ENCODE measurements at places on chromosomes 4 and X.
A peak's percentile ranks its signal among the peaks of the same experiment; 100 is the strongest.

- peak; percentile 25 for DNase-seq
Measured at GRCh38 chr4:8688041-8688907, 95.7 kb downstream of the CPZ start.

DNA sequence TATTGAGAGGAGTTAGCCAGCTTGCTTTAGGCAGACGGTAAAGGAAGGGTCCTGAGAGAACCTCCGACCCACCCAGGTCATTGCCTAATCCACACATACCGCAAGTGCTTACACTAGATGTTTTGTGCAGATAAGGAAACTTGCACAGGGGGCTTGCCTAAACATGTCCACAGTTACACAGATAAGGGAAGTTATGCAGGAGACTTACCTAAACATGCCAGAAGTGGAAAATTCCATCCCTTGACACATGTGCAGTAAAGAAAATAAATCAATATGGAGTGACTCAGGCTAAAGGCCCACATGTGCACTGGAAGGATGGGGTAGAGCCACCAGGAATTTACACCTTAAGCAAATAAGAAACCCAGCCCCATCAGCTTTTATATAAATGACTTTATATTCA, 232.8 kb upstream of the HDX start:
- no peak for DNase-seq

DNA sequence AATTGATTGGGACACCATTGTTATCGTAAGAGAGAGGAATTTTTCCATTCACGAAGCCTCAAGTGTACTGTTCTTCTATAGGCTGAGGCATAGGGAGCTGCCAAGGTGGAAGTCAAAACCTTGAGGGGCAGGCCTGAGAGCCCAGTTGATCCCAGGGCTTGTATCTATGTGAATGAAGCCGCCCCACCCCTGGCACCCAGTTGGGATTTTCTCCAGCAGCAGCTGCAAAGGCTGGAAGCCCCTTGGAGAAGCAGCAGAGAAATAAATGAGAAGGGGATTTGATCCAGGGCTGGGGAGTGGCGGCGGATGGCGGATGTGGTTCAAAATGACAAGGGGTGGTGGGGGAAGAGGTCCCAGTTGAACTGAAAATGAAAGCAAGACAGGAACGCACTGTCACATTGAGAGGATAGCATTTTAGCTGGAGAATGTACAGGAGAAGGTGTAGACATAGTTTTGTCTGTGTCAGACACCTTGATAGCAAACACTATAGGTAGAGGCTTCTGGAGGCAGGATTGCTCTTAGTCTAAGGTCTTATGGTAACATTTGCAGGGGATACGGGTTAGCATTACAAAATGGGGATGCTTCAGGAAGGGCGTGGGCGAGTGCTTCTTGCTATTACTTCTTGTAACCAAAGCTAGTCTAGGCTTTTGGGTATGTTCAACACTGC, 32.6 kb downstream of the DOCK11 start:
- DNase-seq = no peak

- no peak for DNase-seq
Measured at GRCh38 chr4:169795585-169795984, 37.8 kb upstream of the HPF1 start.

DNA sequence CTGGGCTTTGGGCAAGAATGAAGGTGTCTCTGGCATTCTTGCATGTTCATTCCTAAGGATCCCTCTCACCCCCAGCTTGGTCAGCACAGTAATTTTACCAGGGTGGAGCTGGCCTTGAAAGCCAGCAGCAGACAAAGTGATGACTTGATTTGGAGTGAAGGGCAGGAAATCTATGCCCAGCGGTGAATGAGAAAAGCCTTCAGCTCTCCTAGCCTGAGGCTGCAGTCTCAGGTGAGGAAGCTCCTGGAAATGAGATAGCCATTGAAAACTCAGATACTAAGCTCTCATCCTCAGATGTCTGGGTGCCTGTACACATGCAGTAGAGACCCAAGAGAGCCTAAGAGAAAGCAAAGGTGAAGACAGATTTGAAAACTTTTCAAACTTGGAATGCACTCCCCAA, 10.7 kb upstream of the UCHL1 start:
- no peak for DNase-seq

DNA sequence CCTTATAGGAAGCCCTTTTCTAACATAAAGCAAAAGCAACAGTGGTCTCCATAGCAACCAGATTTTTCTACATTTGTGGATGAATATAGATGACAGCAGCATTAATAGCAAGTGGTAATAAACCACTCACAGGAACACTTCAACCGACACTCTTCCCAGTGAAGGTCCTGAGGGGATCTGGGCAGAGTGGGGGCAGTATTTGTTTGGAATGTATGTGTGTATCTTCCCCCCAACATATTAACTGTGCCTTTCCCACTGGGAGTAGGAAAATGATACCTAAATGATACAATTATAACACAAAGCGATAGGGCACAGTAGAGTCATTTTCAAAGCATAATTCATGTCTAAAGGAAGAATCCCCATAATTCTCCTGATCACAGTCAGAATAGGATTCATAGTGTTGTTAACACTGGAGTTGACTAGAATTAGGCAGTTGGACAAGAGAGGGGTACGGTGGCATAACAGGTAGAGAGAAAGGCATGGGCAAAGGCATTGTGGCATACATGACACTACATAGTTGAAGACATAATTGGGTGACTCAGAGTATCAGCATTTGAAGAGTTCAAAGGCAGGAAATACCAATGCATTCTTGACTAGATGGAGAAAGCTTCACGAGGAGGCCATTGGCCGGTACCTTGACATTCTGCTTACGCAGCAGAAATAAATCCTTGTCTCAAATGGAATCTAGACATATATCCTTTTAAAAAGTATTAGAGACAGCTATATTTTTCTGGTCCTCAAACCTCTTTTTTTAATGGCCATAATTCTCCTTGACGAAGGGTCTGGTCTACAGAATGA, 15.2 kb downstream of the CAPN6 start:
- DNase-seq = no peak

- no peak for DNase-seq
Measured at GRCh38 chr4:15042529-15043167, 40.4 kb downstream of the CPEB2 start.

- DNase-seq = no peak
Measured at GRCh38 chr4:91127192-91127591, 1000.0 kb downstream of the CCSER1 start.

GRCh38 chr4:40157436-40157835, 39.4 kb upstream of the RHOH start:
- no peak for DNase-seq

GRCh38 chr4:176425035-176425434, 105.3 kb downstream of the SPCS3 start:
- no peak for DNase-seq

GRCh38 chrX:134554291-134554690, 94.3 kb downstream of the HPRT1 start:
- no peak for DNase-seq

GRCh38 chr4:70838204-70838603, 1.5 kb downstream of the GRSF1 start:
- no peak for DNase-seq

- DNase-seq = no peak
Measured at GRCh38 chr4:155009288-155009687, 199.1 kb upstream of the NPY2R start.

- no peak for DNase-seq
Measured at GRCh38 chr4:85952528-85952927, 407.3 kb downstream of the MAPK10 start.

DNA sequence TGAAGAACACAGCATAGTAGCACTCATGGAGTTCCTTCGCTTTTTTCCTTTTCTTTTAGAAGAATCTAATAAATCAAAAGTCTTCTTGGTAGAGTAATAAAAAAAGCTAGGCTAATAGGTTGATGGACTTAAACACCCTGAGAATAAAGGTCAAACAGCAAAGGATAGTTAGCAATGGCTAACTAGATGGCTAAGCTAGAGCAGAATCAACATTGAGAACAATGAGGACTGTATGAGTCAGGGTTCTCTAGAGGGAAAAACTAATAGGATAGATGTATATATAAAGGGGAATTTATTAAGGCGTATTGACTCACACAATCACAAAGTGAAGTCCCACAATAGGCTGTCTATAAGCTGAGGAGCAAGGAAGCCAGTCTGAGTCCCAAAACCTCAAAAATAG, 550.9 kb downstream of the GLUD2 start:
- DNase-seq = no peak

GRCh38 chr4:126956184-126956897, 676.4 kb upstream of the INTU start:
- DNase-seq = no peak

- DNase-seq = no peak
Measured at GRCh38 chr4:18735740-18736268, 714.2 kb upstream of the LCORL start.

- DNase-seq = no peak
Measured at GRCh38 chr4:53195815-53196661, 169.8 kb downstream of the SCFD2 start.

DNA sequence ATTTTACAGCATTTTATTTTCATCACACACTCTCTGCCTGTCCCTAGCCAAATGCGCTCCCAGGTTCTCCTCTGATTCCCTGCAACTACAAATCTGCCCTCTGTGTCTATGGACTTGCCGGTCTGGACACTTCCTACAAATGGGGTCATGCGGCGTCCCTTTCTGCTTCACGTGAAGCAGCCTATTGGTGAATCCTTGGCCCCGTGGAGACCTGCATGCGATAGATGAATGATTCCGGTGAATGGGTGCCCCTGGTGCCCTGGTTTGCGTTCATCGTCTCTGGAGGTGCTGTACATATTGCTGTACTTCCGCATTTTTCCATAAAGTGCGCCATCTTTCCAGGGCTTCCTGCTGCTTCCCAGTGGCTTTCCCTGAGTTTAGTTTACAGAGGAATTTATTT, 27.5 kb upstream of the CLCN4 start:
- DNase-seq = no peak

GRCh38 chrX:154098551-154098950, 1.0 kb upstream of the MECP2 start:
- DNase-seq = no peak

DNA sequence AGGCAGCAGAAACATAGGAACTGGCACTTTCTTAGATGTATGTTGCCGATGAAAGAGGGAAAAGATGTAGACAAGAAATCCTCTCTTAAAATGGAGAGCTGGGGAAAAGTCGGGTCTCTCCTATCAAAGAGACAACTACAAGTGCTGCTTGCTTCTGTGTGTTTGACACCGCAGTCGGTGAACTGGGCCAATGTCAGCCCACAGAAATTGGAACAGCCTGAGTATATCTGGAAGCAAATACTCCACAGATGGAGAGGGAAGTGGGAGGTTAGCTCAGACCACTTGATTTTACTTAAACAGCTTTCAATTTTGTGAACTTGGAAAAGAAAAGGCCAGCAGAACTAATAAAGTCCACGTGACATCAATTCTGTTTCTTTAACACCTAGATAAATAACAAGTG, 230.9 kb upstream of the FAT1 start:
- DNase-seq = no peak

GRCh38 chr4:115781528-115782146, 668.2 kb upstream of the NDST4 start:
- no peak for DNase-seq

DNA sequence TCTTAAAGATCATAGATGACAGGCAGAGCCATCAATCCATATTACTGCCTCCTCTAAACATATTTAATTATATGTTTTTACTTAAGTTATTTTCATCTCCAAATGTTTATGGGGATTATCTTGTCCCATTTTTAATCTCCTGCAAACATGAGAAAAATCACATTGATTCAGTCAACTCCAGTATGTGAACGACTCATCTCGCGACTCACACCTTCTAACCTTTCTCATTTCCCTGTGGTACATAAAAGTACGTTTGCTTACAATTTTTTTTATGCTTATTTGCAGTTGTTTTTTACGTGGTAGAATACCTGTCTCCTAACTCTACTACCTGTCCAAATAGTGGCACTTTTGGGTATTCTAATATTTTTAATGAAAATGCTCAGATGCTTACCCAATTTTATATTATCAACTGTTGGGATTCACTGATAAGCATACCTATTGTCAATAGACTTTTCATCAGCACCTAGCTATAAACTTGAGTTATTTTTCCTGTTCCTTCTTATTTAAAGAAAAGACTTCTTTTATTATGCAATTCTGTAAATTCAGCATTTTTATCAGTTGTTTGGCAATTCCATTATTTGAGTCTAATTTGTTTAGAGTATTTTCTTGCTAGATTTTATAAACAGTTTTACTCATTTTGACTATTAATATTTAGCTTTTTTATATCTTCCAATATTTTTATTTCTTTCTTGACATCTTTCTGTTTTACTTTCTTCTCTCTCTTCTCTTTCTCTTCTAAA, 276.6 kb downstream of the ANK2 start:
- no peak for DNase-seq

GRCh38 chrX:113510586-113510985, 670.0 kb upstream of the AMOT start:
- DNase-seq = no peak

- DNase-seq = no peak
Measured at GRCh38 chr4:171813526-171814250, 484 bp downstream of the GALNTL6 start.

GRCh38 chrX:155985208-155985607, 12.3 kb upstream of the IL9R start:
- no peak for DNase-seq

DNA sequence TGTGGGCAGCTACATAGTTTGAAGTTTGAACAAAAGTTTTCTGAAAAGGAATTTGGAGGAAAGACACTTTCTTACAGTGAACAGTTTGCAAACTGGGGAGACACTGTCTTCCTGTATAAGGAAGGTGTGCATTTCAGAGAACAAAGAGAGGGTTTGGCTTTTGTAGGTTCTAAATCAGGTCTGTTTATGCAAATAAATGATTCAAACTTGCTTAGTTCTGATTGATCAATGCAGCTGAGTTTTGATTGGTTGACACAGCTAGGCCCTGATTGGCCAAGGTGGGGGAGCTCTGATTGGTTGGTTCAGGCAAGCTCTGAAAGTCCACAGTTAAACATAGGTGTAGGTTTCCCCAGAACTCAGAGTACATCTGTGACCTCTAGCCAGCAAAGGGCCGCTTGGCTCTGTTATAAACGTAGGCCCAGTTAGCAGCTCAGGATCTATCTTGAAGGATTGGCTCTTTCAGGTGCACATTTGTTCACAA, 63.0 kb upstream of the ENPP6 start:
- DNase-seq = no peak

DNA sequence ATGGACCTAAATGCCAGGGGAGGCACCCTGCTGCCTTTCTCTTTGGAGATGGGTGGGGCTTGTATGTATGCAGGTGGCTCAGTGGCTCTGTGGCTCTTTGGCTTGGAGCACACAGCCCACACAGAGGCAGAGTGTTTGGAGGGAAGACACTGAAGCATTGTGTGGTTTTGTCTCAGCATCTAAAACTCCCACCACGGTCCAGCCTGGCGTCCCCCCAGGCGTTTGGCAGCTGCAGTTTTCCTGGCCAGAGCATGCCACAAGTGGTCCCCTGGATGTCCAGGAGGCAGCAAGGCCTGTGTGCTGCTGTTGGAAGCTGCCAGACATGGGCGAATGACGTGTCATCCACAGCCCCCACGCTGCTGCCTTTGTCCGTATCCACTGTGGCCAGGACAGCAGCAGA, 32.2 kb upstream of the PSAPL1 start:
- no peak for DNase-seq

GRCh38 chrX:76076124-76076523, 96.7 kb upstream of the PBDC1 start:
- DNase-seq = no peak
